ENCODE measurements at places on chromosomes 7 and 10. TPM values are rescaled to one million over a fixed set of nuclear protein-coding genes. Genes with fewer than 3 reads are reported as not detected.

DNA sequence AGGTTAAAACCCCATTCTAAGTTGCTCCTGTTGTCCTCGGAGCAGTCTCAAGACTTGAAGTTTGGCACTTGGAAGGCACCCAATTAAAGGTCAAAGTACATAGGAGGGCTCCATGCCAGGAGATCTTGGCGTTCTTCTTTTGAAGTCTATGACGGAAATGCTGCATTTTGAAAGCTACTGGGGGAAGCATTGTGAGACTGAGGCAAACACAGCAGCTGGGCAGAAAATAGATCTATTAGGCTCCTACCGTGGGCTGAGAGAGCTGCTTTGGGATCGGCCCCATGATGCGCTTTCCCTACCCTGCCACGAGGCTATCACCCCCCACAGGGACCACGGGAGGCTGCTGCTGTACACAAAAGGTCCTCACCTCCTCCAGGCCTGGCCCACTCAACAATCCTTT is 20.0 kb downstream of the KIAA1549 start:
- no peak overlapping the region for H3K27ac ChIP-seq
- no peaks in the 10 kb centered on the region for H3K4me1 ChIP-seq
- H3K4me3 ChIP-seq = no peak overlapping the region
- no peak for DNase-seq
- H3K36me3 ChIP-seq = no peaks in the 10 kb centered on the region

GRCh38 chr7:20783700-20784387 is 2.8 kb downstream of the SP8 start:
- H3K4me3 ChIP-seq = peak overlapping the region; percentile 53
- H3K4me1 ChIP-seq = peaks cover 21% of the 10 kb centered on the region
- peaks cover 77% of the 10 kb centered on the region for H3K27me3 ChIP-seq
- DNase-seq = no peak
- peaks cover 4% of the 10 kb centered on the region for H3K36me3 ChIP-seq
- H3K27ac ChIP-seq = peak overlapping the region; percentile 82

- H3K4me1 ChIP-seq = no peaks in the 10 kb centered on the region
- H3K27me3 ChIP-seq = peaks cover 3% of the 10 kb centered on the region
- no peaks in the 10 kb centered on the region for H3K36me3 ChIP-seq
- DNase-seq = no peak
Observed at GRCh38 chr10:18421726-18422293, 229.6 kb downstream of the NSUN6 start.

DNA sequence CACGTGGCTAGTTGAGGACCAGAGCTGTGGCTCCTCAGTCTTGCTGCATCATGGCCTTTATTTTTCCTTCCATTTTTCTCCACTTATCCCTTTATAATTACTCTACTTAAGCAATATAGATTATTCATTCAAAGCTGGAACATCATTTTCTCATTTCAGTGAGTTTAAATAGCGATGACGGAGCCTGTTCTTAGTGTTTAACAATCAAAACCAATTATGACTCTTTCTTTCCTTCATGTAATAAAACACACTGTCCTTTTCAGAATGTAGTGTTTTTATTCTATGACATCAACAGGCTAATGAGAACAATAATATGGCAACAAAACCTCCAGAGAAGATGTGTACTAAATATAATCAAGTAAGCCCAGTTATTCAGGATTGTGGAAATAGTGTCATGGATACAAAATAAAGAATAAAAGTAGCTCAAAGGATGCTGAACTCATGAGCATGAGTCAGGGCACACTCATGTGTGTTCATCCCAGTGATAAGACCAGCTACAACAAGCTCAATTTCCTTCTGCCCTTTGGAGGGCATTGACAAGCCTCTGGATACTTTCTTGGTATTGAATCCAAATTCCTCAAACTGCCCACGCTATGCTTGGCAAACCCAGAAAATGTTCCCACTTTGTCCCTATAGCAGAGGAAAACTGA is 188.4 kb downstream of the CYP26A1 start:
- H3K4me3 ChIP-seq = no peak overlapping the region
- no peak overlapping the region for H3K27ac ChIP-seq
- H3K36me3 ChIP-seq = no peaks in the 10 kb centered on the region
- DNase-seq = no peak

The EPDR1 gene
- total RNA-seq = not detected

The HOXA1 gene
- 0.16 TPM for total RNA-seq

DNA sequence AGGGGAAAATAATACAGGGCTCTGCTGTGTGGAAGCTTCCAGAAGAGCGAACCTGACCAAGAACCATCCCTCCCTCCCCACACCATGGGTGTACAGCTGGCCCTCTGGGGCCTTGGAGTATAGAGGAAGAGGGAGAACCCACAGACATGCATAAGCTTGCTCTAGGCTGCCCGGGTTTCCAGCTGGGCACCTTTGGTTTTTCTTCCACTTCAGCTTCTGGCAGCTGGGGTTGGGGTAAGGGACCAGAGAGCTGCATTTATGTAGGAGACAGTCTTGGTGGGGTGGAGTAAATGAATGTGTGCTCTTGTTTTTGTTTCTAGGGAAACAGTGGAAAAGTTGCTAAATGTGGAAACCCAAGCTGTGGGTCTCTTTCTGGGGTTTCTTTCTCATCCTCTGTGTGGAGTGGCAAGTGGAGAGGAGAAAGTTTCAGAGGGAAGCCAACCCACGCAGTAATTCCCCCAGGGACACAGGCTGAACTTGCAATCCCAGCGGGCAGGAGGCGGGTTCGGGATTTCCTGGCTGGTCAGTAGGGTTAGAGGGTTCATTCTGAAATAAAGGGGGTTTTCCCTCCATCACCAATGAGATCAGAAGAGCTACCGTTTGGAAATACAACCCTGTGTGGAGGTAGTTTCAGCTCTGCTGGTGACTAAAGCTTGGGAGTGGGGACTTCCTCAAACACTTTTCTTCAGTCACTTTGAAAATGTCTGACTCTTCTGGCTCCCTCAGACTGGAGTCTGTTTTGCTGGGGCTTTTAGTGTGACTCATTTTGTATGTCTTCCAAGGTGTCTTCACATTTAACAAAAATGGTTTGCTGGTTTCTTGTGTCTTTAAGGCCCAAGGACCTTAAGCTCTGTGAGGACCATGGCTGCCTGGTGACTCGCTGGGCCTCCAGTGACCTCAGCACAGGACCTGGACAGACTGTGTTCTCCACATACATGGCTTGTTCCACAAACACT is 22.2 kb upstream of the SRGN start:
- H3K4me1 ChIP-seq = peaks cover 51% of the 10 kb centered on the region
- peaks cover 5% of the 10 kb centered on the region for H3K36me3 ChIP-seq
- peak overlapping the region; percentile 62 for H3K4me3 ChIP-seq
- DNase-seq = peak; percentile 39
- H3K27ac ChIP-seq = peak overlapping the region; percentile 99
- H3K27me3 ChIP-seq = no peaks in the 10 kb centered on the region

The SHTN1 gene
- total RNA-seq = not detected

- H3K27ac ChIP-seq = no peak overlapping the region
- H3K36me3 ChIP-seq = no peaks in the 10 kb centered on the region
- H3K4me3 ChIP-seq = no peak overlapping the region
- DNase-seq = no peak
Observed at GRCh38 chr7:78225534-78225933, 427.0 kb downstream of the PHTF2 start.

The AGMO gene
- not detected for total RNA-seq

DNA sequence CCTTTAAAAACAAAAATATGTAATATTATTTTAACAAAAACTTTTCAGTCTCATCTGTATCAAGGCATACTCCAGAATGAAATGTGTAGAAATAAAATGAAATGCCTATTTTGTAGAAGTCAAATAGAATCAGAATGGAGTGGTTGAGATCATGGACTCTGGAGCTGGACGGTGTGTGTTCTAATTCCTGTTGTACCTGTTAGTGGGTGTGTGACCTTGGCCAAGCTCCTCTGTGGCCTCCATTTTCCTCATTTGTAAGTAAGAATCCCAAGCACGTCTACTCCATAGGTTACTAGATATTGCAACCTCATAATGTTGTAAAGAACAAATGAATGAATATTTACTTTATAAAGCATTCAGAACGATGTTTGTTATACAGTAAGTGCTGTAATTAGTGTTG is 74.9 kb downstream of the HDAC9 start:
- H3K27ac ChIP-seq = no peak overlapping the region
- H3K4me3 ChIP-seq = no peak overlapping the region
- DNase-seq = no peak
- H3K27me3 ChIP-seq = no peaks in the 10 kb centered on the region
- H3K4me1 ChIP-seq = no peaks in the 10 kb centered on the region

GRCh38 chr7:74526780-74527179 is 73.1 kb downstream of the GTF2IRD1 start:
- H3K4me1 ChIP-seq = no peaks in the 10 kb centered on the region
- no peak for DNase-seq
- H3K4me3 ChIP-seq = no peak overlapping the region
- H3K36me3 ChIP-seq = no peaks in the 10 kb centered on the region

The CALCR gene
- not detected for total RNA-seq

The FEZF1 gene
- total RNA-seq = not detected

DNA sequence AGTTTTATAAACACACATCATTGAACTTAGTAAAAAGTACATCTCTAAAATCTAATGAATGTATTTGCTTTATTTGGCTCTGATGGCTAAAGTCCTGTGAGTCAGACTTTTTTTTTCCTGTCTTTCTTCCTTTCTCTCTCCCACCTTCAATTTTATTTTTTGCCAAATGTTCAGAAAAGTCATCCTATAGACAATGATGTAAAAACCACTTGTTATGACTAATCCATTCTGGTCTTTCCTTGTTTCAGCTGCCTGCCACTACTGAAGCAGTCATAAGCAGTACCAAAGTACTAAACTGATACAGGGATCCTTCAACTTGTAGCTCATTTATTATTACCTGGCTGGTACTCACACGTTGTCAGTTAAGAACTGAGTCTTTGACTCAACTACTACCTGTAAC is 23.9 kb downstream of the HECTD2 start:
- no peaks in the 10 kb centered on the region for H3K27me3 ChIP-seq
- DNase-seq = no peak
- H3K4me1 ChIP-seq = peaks cover 5% of the 10 kb centered on the region
- H3K27ac ChIP-seq = peak overlapping the region; percentile 27
- no peak overlapping the region for H3K4me3 ChIP-seq
- peaks cover 2% of the 10 kb centered on the region for H3K36me3 ChIP-seq

DNA sequence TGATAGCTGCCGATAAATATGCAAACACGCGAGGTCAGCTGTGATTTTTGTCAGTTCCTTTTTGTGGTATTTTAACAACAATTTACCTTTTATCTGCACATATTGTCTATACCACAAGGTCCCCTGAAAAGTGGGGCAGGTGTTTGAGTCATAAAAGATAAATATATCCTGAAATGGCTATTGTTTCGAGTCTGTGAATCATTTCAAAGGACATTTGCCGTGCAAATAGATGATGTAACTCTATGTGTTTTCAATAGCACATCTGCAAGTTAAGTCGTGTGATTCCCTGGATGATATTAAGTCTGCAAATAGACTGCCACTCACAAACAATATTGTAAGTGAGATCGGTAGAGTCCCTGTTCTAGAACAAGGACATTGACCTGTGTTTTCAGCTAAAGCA is 193.0 kb upstream of the PITRM1 start:
- DNase-seq = no peak
- H3K4me1 ChIP-seq = no peaks in the 10 kb centered on the region
- H3K4me3 ChIP-seq = no peak overlapping the region

DNA sequence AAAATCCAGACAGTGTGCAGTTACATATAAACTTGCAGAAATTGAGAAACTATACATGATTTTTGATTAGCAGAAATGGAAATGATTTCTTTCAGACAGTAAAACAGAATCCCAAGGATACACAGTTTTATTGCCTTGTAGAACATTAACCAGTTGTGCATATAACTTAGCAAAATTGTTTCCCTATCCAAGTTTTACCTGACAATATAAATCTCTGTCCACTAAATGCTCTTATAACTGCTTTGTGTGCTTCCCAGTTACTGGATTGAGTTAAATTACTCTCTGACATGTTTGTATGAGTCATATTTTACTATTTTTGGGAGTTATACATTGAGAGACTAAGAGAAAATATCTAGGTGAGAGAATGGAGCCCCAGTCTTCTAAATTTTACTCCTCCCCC is 563.4 kb downstream of the SH2D4B start:
- no peaks in the 10 kb centered on the region for H3K27me3 ChIP-seq
- no peak overlapping the region for H3K27ac ChIP-seq
- DNase-seq = no peak
- H3K4me1 ChIP-seq = no peaks in the 10 kb centered on the region
- H3K36me3 ChIP-seq = no peaks in the 10 kb centered on the region

The CYP26C1 gene
- not detected for total RNA-seq

The RSPH10B2 gene
- 0.20 TPM for total RNA-seq

The LMBR1 gene
- total RNA-seq = 53.5 TPM

The ITIH5 gene
- not detected for total RNA-seq

- H3K4me3 ChIP-seq = no peak overlapping the region
- peaks cover 38% of the 10 kb centered on the region for H3K4me1 ChIP-seq
- DNase-seq = no peak
- H3K27ac ChIP-seq = peak overlapping the region; percentile 2
- H3K27me3 ChIP-seq = no peaks in the 10 kb centered on the region
Observed at GRCh38 chr7:98200364-98200763, 10.9 kb upstream of the BHLHA15 start.

DNA sequence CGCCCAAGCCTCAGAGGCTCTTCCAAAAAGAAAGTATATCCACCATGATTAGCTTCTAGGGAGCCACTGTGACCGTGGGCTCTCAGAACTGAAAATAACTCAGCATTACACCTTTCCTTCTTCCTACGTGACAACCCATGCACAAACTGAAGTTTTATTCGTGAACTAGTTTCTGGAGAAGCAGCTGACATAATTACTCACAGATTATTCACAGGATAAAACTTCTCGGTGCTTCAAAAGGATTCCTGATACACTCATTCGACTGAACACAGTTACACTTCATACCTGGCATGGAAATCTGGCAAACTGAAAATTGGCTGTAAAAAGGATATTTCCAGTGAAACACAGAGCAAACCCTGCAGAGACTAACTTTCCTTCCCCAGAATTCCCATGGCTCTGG is 139.2 kb upstream of the PTER start:
- no peak overlapping the region for H3K4me3 ChIP-seq
- no peak for DNase-seq
- H3K27ac ChIP-seq = no peak overlapping the region
- H3K36me3 ChIP-seq = no peaks in the 10 kb centered on the region
- H3K4me1 ChIP-seq = no peaks in the 10 kb centered on the region

DNA sequence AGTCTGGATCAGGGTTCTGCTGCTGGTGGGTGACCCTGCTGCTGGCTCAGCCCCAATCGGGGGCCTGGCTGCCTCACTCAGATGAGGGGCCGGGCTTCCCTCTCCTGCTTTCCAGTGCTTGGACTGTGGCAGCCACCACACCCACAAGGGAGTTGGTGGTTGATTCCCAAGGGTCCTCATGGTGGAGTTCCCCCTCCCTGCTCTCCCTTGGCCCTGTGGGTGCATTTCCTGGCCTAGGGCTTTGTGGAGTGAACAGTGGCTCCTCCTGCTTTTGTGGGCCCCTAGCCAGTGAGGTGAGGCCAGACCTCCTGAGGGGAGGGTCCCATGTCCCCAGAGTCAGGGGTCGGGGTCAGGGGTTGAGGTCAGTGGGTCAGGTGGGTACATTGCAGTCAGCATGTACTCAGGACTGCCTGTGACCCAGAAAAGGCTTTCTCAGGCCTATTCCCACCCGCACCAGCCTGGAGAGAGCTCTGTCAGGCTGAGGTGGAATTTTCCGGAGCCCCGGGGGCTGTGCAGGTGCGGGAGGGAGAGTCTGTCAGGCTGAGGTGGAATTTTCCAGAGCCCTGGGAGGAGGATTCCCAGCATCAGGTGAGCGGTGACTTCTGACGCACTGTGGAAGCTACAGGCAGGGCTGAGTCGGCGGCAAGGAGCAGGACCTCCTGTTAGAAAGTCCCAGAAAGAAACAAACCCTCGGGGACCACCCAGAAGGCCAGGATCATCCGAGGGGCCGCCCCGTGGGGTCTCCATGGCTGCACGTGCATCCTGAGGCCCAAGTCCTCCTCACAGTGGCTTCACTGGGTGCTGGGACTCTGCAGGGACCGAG is 94.4 kb upstream of the INSIG1 start:
- H3K36me3 ChIP-seq = peaks cover 13% of the 10 kb centered on the region
- DNase-seq = no peak
- H3K4me1 ChIP-seq = peaks cover 52% of the 10 kb centered on the region
- peak overlapping the region; percentile 65 for H3K27ac ChIP-seq
- H3K27me3 ChIP-seq = no peaks in the 10 kb centered on the region

All from activated T-helper 1 cell treated with anti-CD3 and anti-CD28 coated beads, Interleukin-12 subunit alpha, Interleukin-12 subunit beta, Interleukin-2, Interleukin-4 antibody, amounts not matched to agents 30 ng/mL and 10 ng/mL and 1 ng/mL, durations not matched to agents 14 hours and 24 hours and 36 hours (primary cell).